T-helper 2 cell (primary cell): ENCODE measurements at places on chromosomes 16 and 17.

DNA sequence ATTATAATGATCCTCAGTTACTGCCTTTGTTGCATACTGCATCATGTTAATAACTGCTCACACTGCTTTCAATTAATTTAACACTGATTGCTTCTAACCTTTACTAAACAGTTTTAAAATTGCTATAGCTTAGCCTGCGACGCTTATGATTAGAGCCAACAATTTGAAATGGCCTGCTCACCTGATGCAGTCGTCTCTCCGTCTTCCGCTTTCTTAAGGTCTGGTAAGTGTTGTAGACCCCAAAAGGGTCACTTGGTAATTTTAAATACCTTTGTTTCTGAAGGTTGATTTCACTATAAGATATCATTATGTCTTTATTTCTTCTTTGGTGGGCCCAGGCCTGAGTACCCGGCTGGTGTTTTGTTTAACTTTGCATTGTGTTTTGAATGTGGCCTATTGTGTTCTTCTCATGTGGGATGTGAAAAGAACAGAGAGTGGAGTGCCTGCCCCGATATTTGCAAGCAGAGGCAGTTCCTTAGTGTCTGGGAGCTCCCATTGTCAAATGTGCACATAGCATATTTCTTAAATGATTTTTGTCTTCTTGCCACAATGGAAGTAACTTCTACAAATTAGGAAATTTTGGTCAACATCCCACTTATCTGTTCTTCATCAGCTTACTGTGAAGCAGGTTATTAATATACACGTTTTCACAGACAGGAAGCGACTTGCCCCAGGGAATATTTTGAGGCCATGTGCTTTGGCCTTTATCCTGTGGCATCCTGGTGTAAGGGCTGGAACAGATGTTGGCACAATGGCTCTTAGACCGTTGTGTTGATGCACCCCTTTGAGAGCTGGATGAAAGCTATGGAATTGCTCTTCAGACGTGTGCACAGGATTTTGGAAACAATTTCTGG lies 2.9 kb downstream of the PHKB start:
- no peak for DNase-seq

DNA sequence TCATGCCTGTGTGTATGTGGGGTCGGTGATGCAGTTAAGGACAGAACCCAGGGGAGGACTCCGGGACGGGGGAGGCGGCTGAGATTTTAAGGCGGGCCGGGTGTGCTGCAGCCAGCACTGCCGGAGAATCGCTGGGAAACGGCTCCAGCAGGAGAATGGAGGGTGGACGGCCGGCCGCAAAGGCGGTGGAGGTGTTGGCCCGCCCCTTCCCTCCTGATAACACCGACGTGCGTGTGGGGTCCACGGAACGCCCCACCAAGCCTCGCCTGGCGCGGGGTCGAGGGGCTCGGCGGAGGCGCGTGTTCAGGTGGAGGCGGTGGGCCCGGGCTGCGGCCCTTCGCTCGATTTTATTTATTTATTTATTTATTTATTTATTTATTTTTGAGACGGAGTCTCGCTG lies 633 bp downstream of the ZNF843 start:
- no peak for DNase-seq

GRCh38 chr16:14302031-14302398 lies 230.9 kb downstream of the MRTFB start:
- no peak for DNase-seq

DNA sequence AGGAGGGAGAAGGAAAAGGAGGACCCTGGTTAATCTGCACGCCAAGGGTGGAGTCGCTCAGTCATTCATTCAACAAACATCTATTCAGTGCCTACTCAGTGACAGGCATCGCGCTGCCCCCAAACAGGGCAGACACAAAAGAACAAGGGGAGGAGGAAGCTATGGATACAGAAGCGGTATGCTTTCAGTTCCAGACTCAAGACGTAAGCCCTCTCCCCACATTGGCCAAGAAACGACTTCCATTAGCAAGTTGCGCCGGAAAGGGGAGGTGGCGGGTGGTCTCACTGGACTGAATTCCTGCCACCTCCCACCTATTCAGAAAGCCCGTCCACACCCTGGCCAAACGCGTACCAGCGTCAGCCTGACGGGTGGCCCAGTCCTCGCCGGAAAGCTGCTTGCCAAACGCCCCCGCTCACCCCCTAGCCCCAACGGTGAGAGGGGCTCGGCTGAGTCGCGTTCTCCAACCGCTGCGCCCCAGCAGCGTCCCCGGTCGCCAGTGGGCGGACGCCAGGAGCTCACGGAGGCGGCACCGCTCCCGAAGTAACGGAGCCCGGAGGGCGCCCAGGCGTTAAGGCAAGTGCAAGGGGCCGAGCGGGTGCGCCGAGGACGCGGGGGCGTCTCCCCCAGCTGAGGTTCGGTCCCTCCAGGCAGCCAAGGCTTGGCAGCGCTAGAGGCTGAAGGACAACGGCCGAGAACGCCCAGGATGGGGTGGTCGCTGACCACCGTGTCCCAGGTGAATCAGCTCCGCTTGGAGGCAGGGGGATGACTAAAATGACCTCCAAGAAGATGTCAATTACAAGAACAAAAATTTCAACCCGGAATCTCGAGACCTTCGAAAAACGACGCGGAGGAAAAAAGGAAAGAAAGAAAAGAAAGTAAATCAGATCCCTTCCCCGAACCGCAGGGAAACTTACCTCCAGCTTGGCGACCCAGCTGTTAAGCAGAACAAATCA lies 470.7 kb downstream of the SOX9 start:
- DNase-seq, result no peak

DNA sequence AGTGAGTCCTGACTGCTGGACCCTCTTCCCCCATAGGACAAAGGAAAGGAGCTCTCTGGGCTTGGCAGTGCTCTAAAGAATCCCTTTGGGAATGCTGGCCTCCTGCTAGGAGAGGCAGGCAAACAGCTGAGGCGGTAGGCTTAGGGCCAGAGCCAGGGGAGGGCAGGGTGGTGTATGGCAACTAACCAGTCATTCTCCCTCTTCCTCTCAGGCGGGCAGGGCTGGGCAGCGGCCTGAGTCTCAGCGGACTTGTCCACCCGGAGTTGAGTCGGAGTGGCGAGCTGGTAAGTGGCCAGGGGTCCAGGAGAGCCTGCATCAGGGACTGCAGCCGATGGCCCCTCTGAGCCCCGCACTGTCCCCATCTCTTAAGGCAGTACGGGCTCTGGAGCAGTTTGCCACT lies 4.4 kb downstream of the ACADVL start:
- no peak for DNase-seq

GRCh38 chr16:84751241-84751640 lies 51.4 kb downstream of the USP10 start:
- DNase-seq, result no peak

DNA sequence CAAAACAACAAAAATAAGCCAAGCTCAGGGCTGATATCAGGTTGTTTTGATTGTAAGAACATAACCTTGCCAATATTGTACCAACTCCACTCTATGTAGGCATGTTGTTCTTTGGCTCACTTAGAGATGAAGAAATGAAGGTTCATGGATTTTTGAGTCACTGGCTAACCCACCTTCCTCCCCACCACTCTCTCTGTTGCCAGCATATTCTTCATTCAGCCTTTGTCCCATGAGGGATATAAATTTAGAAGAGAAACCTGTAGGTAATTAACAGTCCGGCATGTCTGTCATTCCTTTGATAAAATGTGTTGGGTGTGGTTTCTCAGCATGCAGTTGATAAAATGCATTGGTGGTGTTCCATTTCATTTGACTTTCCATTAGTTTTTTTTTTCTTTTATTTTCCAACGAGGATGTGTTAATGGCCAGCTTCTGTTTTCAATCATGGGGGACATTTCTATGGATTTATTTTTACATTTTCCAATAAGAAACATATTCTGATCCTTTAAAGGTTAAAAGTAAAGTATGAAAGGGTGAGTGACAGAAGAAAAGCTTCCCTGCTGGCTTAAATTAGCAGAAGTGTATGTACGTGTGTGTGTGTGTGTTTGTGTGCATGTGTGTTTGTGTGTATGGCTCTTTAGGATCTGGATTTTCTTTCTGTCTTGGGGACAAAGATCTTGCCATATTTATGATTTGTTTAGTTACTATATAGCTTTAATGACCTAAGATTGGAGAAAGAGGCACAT lies 166.2 kb upstream of the KCNJ16 start:
- DNase-seq, result no peak

DNA sequence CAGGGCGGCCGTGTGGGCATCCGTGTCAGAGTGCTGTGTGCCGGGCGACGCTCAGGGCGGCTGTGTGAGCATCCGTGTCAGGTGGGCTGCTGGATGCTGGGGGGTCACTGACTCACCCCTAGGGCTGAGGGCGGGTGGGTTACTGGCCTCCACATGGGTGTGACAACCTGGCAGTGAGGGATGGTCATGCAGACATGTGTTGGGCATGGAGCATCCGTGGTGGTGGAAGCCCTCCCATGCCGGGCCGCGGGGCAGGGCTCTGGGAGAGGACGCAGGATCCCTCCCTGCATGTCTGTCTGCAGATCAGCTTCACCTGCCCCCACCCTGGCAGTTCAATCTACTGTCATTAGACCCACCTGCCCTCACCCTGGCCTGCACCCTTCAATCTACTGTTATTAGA lies 56.3 kb downstream of the METRNL start:
- no peak for DNase-seq
